CD4-positive, alpha-beta memory T cell (primary cell): ENCODE measurements at places on chromosomes 4 and X. TPM values are rescaled to one million over a fixed set of nuclear protein-coding genes. Genes with fewer than 3 reads are reported as not detected.

Gene RAB9B
- 0.15 TPM for polyA plus RNA-seq

Gene DUSP21
- not detected for polyA plus RNA-seq

GRCh38 chr4:7655511-7656243, 220.9 kb upstream of the PSAPL1 start:
- no peaks in the 10 kb centered on the region for H3K36me3 ChIP-seq
- H3K27ac ChIP-seq: no peak overlapping the region

DNA sequence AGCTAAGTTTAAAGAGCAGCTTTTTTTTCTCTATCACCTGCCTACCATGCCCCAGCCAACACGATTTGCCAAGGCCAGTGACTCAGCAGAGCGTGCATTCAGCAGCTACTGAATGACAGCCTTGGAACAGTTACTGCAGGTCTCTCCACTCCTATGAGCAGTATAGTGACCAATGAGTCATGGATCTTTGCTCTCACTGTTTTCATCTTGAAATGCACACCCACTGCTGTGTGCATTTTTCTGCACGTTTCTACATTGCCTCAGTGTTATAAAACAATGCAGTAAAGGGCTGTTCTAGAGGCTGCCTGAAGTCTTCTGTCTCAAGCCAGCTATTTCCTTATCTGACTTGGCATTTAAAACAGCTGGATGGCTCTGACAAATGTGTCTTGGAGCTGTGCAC, 66.0 kb upstream of the C4orf54 start:
- H3K4me3 ChIP-seq: no peak overlapping the region
- DNase-seq: no peak
- H3K4me1 ChIP-seq: no peaks in the 10 kb centered on the region
- no peaks in the 10 kb centered on the region for H3K27me3 ChIP-seq
- H3K27ac ChIP-seq: no peak overlapping the region

DNA sequence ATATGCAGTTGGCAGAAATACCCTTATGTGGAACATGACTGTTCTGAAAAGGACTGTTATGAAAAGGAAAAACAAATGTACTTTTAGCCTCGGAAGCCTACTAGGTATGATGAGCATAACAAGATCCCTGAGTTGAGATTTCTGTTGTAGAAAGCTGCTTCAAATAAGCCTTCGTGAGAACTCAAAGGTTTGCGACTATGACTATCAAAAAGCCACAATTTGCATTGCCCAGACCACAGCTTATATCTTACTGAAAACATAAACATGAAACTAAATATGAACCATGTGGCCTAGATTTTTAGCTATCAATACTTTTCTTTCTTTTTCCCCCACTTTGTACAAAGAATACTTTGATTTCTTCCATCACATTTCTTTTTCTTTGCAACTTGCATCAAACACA, 398.2 kb upstream of the LCORL start:
- H3K27ac ChIP-seq: no peak overlapping the region
- H3K27me3 ChIP-seq: no peaks in the 10 kb centered on the region
- no peak overlapping the region for H3K4me3 ChIP-seq
- no peaks in the 10 kb centered on the region for H3K36me3 ChIP-seq
- no peaks in the 10 kb centered on the region for H3K4me1 ChIP-seq

- H3K4me3 ChIP-seq: no peak overlapping the region
- H3K4me1 ChIP-seq: no peaks in the 10 kb centered on the region
- DNase-seq: no peak
- no peaks in the 10 kb centered on the region for H3K27me3 ChIP-seq
- no peaks in the 10 kb centered on the region for H3K36me3 ChIP-seq
- H3K27ac ChIP-seq: no peak overlapping the region
Observed at GRCh38 chr4:162347842-162348213, 184.0 kb upstream of the FSTL5 start.

DNA sequence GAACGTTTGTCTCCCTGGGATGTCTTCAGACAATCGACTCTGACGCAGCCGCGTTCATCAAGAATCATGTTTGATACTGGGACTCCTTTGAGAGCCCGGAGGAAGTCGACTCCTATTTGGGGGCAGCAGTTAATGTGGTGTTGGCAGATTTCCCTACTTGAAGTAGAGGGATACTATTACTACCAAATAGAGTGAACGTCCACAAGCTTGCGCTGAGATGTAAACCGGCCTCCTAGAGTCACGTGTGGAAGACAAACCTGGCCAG, 18.7 kb downstream of the PIGG start:
- no peak for DNase-seq
- H3K27ac ChIP-seq: no peak overlapping the region
- H3K27me3 ChIP-seq: no peaks in the 10 kb centered on the region
- peaks cover 54% of the 10 kb centered on the region for H3K36me3 ChIP-seq
- no peak overlapping the region for H3K4me3 ChIP-seq

- H3K27me3 ChIP-seq: no peaks in the 10 kb centered on the region
- no peak for DNase-seq
- H3K27ac ChIP-seq: no peak overlapping the region
Observed at GRCh38 chr4:95732061-95732460, 107.8 kb upstream of the PDHA2 start.

- DNase-seq: no peak
- no peak overlapping the region for H3K4me3 ChIP-seq
- H3K36me3 ChIP-seq: peaks cover 25% of the 10 kb centered on the region
- H3K4me1 ChIP-seq: no peaks in the 10 kb centered on the region
- H3K27ac ChIP-seq: no peak overlapping the region
- H3K27me3 ChIP-seq: no peaks in the 10 kb centered on the region
Observed at GRCh38 chr4:16176621-16177020, 49.6 kb downstream of the TAPT1 start.
